ENCODE measurements at places on chromosomes 6 and 20.
A peak's percentile ranks its signal among the peaks of the same experiment; 100 is the strongest.

- DNase-seq: no peak
Observed at GRCh38 chr20:3235666-3236324, 3.2 kb downstream of the SLC4A11 start.

DNA sequence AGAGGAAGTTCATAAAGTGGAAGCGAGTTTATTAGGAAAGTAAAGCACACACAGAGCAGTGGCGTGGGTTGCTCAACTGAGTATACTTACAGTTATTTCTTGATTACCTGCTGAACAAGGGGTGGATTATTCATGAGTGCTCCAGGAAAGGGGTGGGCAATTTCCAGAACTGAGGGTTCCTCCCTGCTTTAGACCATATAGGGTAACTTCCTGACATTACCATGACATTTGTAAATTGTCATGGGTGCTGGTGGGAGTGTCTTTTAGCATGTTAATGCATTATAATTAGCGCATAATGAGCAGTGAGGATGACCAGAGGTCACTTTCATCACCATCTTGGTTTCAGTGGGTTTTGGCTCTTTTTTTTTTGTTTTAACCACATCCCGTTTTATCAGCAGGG, 29.8 kb downstream of the PDYN start:
- no peak for DNase-seq

- no peak for DNase-seq
Observed at GRCh38 chr6:69422475-69422874, 374.3 kb downstream of the LMBRD1 start.

DNA sequence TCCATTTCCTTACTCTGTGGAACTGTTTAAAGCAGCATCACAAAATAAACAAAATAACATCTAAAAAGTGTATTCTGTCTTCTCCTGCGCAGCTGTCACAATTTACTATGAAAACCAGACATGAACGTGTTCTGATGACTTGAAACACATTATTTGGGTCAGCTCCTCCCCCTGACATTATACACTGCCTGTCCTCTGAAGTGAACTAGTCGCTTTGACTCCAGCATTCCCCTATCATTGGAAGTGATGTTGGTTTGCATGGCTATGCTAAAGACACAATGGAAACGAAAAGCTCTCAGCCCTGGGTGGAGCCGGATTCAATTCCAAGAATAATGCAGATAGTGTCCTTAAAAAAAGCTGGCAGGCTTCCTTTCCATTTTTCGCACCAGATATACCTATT, 125.9 kb downstream of the FYN start:
- no peak for DNase-seq

- DNase-seq: no peak
Observed at GRCh38 chr6:136890986-136891385, 31.1 kb upstream of the SLC35D3 start.

- no peak for DNase-seq
Observed at GRCh38 chr6:6892744-6893583, 214.8 kb upstream of the RREB1 start.

- DNase-seq: no peak
Observed at GRCh38 chr6:119076576-119077390, 1.7 kb downstream of the FAM184A start.

DNA sequence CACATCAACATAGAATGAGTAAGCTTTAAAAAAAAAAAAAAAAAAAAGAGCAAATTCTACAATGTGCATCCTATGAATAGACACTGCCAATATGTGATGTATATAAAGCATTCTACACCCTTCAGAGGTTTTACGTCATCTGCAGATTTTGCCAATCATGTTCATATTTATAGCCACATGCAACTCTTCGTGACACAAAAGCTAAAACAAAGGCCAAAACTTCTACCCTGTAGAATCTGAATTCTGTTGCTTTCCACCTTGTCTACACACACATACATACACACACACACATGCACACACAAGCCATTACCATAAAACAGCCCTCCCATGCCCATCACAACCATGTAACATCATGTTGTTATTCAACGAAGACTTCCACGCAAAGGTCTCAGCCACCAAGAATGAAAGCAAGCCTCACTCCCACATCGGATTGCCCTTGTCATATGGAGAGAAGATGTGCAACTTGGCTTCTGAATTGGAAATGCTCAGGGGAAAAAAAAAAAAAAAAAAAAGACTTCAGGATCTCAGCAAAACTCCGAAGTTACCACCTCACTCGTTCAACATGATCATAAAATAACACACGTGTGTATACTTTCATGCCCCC, 479.4 kb upstream of the JARID2 start:
- DNase-seq: no peak

GRCh38 chr6:21596145-21596948, 2.8 kb downstream of the SOX4 start:
- DNase-seq: no peak

GRCh38 chr6:7195339-7196018, 87.7 kb downstream of the RREB1 start:
- DNase-seq: no peak

GRCh38 chr6:10401004-10401536, 13.8 kb downstream of the TFAP2A start:
- no peak for DNase-seq

DNA sequence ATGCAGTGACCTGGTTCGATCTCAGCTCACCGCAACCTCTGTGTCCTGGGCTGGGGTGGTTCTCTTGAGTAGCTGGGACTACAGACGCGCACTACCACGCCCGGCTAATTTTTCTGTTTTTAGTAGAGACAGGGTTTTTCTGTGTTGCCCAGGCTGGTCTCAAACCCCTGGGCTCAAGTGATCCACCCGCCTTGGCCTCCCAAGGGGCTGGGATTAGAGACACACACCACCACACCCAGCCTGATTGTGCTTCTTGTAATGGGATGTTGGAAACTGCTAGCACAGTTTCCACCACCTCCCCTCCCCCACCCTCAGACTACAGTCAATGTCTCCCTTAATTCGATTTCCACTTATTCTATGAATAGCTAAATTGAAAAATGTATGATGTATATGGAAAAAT, 22.6 kb upstream of the DSP start:
- DNase-seq: no peak

- no peak for DNase-seq
Observed at GRCh38 chr6:42269974-42270510, 52.4 kb upstream of the MRPS10 start.

DNA sequence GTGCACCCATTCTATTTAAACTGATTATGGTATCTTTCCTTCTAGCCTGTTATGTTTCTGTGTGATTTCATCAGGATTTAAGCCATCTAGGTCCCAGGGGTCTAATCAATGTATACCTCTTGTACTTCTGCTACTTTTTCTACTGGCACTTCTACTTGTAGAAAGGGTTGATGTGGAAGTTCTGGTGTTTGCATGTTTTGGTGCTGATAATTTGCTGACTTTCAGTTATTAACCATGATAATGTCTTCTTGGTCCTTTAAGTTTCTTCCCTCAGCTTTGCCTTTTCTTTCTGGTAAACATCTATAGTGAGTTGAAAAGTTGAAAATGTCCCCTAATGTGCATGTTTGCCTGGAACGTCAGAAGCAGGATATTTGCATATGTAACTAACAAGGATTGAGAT, 390.6 kb upstream of the MAP3K7 start:
- DNase-seq: no peak

DNA sequence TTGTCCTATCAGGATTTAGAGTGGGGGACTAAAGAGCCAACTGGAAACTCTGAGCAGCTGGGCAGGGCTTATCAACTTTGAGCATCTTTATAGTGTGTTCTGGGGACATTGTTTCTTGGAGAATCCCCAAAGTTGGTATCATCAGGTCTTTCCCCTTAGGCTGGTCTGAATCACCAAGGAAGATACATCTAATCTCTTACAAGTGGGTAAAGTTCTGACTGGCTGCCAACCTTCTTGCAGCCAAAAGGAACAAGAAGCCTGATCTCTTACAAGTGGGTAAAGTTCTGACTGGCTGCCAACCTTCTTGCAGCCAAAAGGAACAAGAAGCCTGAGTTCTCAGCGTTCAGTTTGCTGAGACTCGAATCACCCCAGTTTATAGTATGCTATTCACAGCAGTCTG, 1.6 kb upstream of the MED23 start:
- no peak for DNase-seq

GRCh38 chr20:10877342-10877741, 203.5 kb upstream of the JAG1 start:
- no peak for DNase-seq

GRCh38 chr6:228881-229651, 63.2 kb upstream of the DUSP22 start:
- DNase-seq: no peak

- no peak for DNase-seq
Observed at GRCh38 chr6:89954721-89955148, 60.5 kb downstream of the GJA10 start.

GRCh38 chr20:20685635-20686034, 26.8 kb downstream of the RALGAPA2 start:
- DNase-seq: no peak

DNA sequence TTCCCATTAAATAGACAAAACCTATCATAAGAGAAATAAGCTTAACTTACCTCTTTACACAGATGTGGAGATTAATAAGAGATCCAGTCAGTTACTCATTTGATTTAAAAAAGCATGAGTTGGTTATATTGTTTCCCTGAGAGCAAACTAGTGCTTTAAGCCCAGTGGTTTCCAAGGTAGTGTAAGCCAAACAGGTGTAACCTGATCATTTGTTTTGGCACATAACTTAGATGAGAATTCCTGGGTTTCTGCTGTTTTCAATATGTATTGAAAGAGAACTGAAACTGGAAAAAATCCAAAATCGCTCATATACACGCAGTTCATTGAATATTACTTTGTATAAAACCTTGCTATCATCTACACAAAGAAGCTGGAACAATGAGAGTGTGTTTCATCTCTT, 30.5 kb upstream of the SMIM8 start:
- DNase-seq: no peak

GRCh38 chr20:17956099-17956685, 12.4 kb downstream of the SNX5 start:
- no peak for DNase-seq

- DNase-seq: peak; percentile 71
Observed at GRCh38 chr6:28136585-28137504, 4.8 kb upstream of the ZKSCAN8 start.

DNA sequence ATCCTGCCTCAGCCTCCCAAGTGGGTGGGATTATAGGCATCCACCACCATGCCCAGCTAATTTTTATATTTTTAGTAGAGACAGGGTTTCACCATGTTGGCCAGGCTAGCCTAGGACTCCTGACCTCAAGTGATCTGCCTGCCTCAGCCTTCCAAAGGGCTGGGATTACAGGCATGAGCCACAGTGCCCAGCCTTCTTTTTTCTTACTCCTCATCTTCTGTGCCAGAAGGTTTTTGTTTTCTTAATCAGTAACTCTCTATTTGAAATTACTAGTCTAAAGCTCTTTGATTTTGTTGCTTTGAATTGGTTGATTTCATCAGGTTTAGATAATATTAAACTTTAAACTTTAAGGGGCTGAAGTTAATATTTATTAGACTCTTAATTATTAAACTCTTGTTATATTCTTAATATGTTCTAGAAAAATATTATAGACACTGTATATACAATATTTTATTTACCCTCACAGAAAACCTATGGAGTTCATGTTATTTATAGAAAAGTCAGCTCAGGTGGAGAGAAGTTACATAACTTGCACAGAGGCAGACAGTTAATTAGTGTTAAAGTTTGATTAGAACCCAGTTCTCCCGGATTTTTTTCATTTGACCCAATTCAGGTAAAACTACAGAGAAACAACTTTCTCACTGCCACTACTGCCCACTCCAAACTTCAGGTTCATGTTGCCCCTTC, 177.4 kb upstream of the SGK1 start:
- no peak for DNase-seq

DNA sequence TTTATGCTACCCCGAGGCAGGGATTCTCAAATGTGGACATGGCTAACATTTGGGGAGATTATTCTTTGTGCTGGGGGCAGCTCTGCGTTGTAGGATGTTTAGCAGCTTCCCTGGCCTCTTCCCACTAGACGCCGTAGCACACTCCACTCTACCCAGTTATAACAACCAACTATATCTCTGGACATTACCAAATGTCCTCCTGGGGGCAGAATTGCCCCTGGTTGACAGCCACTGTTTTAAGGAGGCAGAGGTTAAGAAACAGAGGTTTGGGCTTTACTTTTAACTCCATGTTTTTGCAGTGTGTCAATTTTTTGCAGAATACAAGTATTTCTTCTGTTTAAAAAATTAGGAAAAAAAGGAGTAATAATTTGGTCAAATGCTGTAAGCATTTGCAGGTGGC, 56.2 kb upstream of the BMP6 start:
- no peak for DNase-seq

- no peak for DNase-seq
Observed at GRCh38 chr6:145823328-145823944, 8.8 kb upstream of the FBXO30 start.

GRCh38 chr6:82569022-82569421, 205.4 kb downstream of the TPBG start:
- DNase-seq: no peak

- no peak for DNase-seq
Observed at GRCh38 chr20:62777528-62777830, 18.8 kb upstream of the MRGBP start.

All from brain pericyte (primary cell).